ENCODE measurements at places on chromosomes 16 and 17.

GRCh38 chr16:47777220-47777619 lies 316.1 kb downstream of the PHKB start:
- no peak for ATAC-seq

DNA sequence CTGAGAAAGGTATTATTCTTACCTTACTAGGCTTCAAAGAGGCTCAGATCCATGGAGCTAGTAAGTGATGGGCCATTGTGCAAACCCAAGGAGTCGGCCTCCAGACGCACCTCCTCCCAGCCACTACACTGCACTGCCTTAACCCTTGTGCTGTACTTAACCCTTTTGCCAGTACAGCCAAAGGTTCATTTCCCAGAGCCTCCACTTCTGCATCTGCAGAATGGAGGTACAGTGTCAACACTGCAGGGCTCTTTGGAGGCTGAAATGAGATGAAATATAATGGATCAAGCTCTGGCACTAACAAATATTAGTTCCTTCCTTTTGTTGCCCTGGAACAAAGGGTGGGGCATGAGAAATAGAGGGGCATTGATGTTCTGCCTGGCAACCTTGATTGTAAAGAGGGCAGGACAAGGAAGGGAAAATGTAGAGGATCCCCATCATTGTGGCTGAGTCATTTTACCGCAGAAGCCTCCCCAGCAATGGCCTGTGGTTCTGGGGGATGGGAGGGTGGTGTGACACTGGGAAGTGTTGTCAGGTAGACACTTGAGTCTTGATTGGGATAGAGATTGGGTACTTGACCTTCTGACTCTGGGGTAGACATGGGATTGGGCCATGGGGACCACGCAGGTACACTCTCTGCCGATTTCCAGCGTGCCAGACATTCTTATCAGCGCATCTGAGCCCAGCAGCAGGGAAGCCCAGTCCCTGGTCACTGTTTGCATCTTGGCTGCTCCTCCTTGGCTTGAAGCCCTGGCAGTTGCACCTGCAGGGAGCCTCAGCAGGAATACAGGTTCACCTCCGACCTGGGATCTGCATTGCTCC lies 84.0 kb downstream of the MSI2 start:
- ATAC-seq, result no peak

GRCh38 chr16:55706739-55707384 lies 51.1 kb downstream of the SLC6A2 start:
- no peak for ATAC-seq

GRCh38 chr17:45106096-45106495 lies 26.2 kb downstream of the PLCD3 start:
- no peak for ATAC-seq

GRCh38 chr17:74010903-74011302 lies 192.6 kb upstream of the RPL38 start:
- no peak for ATAC-seq

DNA sequence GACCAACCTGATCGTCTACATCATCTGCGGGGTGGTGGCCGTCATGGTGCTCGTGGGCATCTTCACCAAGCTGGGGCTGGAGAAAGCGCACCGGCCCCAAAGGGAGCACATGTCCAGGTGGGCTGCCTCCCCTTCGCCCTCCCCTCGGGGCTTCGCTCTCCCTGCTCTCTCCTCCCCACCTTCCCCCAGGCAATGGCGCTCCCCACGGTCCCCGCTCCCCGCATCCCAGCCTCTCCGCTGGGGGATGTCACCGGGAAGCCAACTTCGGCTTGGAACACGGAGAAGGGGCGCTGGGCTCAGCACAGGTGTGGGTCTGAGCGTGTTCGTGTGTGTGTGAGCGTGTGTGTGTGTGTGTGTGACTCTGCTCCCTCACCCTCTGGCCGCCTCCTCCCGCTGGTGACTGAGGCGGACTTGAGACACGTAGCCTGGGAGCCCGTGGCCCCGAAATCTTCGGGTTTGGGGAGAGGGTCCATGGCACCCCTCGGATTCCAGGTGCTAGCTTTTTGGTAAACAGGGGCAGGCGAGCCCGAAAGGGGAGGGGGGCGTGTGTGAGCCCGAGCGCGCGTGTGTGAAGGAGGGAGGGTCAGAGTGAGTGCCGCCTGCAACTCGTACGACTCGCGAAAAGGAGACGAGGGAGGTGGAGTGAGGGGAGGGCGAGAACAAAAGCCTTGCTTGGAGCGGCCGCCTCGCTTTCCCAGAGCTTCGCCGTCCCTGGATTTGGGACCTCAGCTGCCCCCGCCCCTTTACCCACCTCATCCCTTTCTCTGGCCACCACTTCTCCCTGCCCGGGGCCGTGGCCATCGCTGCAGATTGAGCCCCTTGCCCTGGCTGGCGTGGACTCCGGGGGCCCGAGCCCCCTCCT lies 1.3 kb downstream of the SHISA9 start:
- ATAC-seq, result no peak

- ATAC-seq, result no peak
Measured at GRCh38 chr16:1081734-1082265, 9.3 kb downstream of the SSTR5 start.

GRCh38 chr16:4283441-4283840 lies 10.6 kb upstream of the TFAP4 start:
- no peak for ATAC-seq

DNA sequence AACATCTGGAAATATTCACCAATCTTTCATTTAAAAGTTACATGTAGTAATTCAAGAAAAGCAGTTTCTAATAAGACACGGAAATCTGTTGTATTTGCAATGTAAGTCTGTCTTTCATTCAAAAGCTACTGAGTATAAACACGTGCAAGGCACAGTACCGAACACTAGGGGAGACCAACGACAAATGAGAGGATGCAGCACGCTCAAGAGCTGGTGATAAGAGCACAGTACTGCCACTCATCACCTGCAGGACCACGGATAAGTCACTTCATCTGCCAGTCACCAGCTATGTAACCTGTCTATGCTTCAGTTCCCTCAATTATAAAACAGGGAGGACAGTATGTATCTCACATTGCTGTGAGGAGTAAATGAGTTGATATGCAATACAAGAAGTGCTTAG lies 67.1 kb downstream of the CLEC18A start:
- peak; percentile 90 for ATAC-seq

- no peak for ATAC-seq
Measured at GRCh38 chr17:15398291-15398690, 56.9 kb upstream of the TEKT3 start.

DNA sequence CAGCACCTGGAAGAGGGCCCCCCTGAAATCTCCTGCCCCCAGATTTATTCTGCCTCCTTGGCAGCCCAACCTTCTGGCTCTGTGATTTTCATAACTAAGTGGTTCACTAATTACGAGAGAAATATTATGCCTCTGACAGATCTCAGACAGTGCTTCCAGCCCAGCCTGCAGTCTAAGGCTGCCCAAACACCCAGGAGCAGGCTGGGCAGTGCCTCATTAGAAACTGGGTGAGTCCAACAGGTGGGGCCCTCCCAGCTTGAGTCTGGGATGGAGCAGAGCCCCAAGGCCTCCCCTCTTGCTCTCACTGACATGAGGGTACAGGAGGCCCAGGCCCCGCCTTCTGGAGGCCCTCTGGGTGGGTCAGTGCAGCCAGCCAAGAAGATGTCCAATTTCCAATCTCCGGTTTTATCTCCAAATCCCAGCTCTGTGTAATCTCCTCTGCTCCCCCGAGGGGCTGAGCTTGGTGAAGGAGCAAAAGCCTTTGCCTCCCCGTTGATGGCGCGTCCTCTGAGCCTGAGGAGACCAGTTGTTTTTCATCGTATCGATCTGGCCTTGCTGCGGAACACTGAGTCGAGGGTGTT lies 20.1 kb upstream of the ABCC3 start:
- ATAC-seq, result no peak

GRCh38 chr17:74790161-74791058 lies 14.3 kb upstream of the NAT9 start:
- no peak for ATAC-seq

DNA sequence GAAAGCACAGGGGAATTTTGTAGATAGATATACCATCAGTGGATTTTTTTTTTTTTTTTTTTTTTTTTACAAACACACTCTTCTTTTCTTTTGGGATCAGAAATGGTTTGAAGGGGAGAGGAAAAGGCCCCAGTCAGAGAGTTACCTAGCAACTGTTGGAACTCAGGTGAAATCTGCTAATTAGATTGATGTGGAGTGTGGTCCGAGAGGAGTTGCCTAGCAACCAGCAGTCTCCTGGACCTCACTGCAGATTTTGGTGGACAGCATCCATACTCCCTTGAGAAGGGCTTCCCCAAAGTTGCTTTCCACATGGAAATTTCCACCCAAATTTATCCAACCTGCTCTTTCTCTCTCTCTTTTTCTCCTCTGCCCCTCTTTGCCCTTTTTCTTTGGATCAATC lies 165.4 kb downstream of the UTP18 start:
- no peak for ATAC-seq

- no peak for ATAC-seq
Measured at GRCh38 chr17:57636985-57637665, 108.0 kb downstream of the CCDC182 start.

DNA sequence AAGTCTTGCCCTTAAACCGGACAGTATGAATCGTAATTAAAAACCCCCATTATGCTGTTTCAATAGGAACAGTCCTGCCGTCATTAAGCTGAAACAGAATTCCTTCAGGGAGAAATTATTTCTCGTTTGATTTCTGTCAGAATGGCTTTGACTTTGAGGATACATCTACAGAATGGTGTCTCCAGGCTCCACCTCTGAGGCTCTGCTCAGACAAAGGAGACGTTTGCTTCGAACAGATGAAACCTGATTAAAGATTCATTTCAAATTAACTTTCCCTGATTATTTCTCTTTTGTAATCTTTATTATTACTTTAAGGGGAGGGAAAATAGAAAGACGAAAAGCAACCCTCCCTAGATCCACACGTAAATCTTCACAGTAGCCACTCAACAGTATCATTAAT lies 106.9 kb downstream of the TMEM114 start:
- ATAC-seq, result no peak

- ATAC-seq, result no peak
Measured at GRCh38 chr16:8905795-8906591, 23.8 kb downstream of the LITAFD start.

DNA sequence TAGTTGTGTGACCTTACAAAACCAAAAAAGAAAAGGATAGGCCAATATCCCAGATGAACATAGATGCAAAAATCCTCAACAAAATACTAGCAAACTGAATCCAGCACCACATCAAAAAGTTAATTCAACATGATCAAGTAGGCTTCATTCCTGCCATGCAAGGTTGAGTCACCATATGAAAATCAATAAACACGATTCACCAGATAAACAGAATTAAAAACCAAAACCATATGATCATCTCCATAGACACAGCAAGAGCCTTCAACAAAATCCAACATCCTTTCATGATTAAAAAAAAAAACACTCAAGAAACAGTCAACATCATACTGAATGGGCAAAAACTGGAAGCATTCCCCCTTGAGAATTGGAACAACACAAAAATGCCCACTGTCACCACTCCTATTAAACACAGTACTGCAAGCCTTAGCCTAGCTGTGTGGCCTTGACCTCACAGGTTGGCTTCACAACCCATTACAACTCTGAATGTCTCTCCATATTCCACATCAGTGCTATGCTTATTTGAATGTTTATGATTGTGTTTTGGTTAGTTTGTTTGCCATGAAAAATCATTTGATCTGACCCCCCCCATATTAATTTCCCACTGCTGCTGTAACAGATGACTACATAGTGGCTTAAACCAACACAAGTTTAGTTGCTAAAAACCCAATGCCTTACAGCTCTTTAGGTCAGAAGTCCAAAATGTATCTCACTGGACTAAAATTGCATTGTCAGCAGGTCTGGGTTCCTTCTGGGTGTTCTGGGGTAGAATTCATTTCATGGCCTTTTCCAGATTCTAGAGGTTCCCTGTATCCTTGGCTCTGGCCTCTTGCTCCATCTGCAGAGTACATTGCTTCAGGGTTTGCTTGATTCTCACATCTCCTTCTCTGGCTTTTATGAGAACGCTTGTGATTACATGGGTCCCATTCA lies 257.1 kb upstream of the DYNLRB2 start:
- ATAC-seq, result no peak

DNA sequence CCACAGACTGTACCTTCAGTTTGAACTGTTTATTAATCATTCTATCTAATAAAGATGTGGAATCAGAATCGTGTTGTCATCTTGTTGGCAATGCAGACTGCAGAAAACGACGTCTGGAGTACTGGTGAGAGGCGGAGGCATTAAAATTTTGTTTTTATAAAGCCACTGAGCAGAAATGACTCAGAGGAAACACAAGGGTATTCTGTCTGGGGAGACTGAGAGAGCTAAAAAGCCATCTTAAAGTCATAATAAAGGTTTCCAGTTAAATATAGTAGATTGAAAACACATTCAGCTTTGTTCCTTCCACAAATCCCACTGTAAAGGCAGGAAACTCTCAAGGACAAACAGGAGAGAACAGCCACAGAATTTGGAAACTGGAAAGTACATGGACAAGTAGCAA lies 74.2 kb downstream of the CPPED1 start:
- peak; percentile 56 for ATAC-seq

GRCh38 chr16:48958681-48959080 lies 323.0 kb downstream of the CBLN1 start:
- ATAC-seq, result no peak

- ATAC-seq, result no peak
Measured at GRCh38 chr17:40522250-40522960, 21.0 kb upstream of the TNS4 start.

- ATAC-seq, result no peak
Measured at GRCh38 chr17:20157001-20157310, 147.8 kb downstream of the SPECC1 start.

GRCh38 chr16:52597073-52597771 lies 50.3 kb upstream of the TOX3 start:
- ATAC-seq, result no peak

All from activated CD4-positive, CD25-positive, alpha-beta regulatory T cell treated with anti-CD3 and anti-CD28 coated beads, Interleukin-2, amount 50 U/mL, for 24 hours (primary cell).